ENCODE measurements at places on chromosomes 7 and 10.

DNA sequence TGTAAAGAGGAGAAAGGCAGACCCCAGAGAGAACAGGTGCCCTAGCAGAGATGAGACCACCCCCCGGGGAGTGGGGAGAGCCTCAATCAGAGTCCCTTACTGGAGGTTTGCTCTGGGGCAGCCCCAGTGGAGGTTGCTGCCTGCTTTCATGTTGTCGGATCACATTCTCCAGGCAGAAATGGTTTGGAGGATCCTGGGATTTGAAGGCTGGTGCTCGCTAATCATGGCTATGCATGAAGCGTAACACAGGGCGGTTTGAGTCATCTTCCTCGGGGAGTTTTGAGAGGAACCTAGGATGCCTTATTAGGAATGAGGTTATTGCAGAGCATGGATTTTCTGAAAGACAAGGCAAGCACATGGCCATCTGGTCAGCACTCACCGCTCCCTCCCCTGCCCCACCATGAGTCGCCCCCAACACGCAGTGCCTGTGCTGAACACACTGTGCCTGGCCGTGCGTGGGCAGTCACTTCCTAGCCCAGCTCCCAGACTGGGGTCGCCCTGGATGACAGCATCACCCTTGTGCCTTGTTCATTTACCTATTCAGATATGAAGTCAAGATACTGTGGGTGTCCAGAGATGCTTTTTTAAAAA is 319.9 kb downstream of the DPP6 start:
- no peak for DNase-seq

DNA sequence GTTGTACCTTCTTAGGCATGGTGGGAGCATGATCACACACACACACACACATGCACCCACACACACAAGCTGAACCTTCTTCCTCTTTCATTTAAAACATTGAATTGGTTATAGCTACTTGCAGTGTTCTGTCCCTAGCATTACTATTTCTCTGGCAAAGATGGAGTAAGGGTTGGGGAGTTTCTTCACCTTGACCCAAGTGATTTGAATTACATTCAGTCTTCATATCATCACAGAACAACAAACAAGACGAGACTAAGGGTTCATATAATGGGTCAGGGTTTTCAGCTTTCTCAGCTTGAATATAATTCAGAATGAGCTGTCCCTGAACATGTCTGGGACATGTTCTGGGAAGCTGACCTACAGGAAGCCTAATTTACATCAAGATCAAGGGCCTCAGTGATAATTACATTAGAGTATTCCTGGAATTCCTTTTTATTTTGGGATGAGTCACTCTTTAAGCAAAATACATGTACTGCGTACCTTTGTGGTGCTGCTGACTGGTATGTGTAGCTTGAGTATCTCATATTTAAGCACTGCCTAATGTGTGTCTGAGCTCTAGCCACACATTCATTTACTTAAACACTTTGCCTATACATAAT is 213.5 kb upstream of the TMEM229A start:
- DNase-seq, result no peak

DNA sequence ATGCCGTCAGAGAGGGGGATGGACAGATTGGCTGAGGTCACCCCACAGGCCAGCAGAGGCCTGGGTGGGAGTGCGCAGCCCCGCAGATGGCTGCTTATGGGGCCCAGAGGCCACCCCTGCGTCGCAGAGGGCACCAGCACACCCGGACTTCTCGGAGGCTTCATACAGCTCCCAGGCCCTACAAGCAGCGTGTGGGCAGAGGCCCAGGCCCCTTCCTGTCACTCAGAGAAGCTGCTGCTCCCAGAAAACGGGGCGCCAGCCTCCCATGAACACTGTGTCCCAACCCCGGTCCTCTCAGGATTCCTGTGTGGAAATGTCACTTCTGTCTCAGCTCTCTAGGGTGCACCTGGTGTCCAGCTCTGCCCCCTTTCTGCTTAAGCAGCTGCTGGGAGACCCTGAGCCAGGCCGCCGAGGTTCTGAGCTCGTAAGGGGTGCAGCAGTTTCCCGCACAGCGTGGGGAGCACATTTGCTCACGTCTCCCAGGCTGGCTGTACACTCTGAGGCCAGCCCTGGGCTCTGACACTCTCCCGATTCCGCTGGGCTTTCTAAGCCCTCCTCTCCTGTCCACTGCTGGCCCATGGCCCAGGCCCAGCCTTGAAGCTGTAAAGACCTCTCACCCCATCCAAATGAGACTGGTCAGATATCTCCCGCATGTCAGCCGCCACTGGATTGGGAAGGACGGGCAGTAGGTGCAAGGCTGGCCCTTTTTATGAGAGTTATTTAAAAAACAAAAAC is 6.8 kb downstream of the GPR146 start:
- no peak for DNase-seq

DNA sequence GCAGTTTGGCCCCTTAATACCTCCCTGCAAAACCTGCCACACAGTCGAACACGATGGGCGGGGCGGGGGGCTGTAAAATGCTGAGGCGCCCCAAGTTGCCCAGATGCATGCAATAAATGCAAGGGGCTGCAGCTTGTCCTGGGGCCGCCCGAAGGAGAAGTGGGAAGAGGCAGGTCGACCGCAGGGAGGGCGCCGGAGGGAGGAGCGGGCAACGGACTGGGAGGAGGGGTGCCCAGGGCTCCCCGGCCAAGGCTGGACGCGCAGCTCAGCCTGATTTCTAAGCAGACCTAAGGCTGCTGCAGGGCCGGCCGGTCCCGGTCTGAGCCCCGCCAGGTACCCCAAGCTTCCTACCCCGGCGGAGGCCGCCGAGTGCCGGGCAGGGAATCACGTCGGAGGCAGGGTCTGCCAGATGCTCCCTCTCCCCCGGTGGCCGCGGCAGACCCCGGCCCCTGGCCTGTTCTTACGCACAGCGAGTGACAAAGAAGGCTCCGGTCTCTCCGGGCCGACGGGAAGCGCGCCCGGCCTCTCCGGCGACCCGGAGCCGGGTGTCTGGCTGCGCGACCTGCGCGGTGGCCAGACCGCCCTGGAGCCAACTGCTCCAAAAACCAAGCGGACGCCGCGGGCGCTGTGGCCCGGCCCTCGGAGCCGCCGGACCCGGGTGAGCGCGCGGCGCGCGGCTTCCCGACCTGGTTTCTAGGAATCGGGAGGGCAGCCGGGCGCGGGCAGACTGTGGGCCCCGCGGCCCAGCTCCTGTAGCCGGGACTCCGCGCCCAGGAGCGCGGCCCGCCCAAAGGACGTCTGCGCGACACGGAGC is 744 bp upstream of the EBF3 start:
- DNase-seq, result no peak

DNA sequence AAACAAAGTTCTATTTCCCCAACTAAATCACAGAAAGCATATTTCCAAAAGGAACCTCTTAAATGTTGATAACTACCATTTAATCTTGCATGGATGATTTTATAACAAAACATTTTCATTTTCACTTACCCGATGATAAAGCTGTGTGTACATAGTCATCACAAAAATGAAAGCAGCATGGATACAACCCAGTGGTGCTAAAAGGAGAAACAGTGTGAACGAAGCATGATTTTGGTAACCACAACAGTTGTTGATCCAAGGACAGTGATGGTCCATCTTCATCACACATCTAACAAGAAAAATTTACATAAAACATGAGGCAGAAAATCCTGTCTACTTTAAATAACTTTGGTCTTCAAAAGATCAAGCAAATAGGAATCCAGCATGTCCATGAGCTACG is 4.7 kb downstream of the ZDHHC6 start:
- DNase-seq, result no peak

DNA sequence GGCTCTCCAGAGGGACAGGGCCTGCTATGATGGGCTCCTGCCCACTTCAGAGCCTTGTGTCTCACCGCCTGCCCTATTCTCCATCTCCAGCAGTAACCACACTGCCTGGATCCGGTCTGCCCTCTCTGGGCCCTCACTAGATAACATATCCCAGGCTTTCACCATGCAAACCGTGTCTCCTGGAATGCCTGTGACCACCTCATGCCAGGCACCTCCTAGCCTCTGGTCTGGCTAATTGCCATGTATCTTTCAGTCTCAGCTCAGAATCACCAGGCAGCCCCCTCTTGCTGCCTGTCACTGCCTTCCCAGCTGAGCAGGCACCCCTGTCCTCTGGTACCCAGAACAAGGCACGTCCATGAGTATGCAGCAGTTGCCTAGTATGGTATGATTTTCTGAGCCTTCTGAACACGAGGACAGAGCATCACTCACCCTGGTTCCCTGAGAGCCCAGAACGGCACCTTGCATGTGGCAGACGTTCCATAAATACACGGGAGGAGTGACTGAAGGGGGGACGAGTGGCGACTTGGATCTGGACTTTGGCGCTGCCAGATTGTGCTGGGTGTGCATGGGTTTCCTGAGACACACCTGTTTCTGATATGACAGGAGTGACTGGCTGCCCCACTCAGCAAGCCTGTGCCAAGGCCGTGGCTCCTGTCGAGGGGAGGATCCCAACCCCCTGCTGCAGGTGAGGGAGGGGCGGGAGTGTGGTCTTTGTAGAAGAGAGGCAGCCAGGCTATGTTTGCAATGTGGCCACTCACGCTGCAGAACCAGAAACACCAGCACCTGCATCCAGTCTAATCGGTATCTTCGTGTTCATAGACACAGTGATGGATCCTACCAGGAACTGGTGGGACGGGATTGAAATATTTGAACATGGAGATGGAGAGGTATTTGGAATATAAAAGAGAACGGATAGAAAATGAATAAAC is 95.2 kb downstream of the VOPP1 start:
- DNase-seq, result no peak

GRCh38 chr10:23070913-23071218 is 24.5 kb upstream of the MSRB2 start:
- no peak for DNase-seq

DNA sequence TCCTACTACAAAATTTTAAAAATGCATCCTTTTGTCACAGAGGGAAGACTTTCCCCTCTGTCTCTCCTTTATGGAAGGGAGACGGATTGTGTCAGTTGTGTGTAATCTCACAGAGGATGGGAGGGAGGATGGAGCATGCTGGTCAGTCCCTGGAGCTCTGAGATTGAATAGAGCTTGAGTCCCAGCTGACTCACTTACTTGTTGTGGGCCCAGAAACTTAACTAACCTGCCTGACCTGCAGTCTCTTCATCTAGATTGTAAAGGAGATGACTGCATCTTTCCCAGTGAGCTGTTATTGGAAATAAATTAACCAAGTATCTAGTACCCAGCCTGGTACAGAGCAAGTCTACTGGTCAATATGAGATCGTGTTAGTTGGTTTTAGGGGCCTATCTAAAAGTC is 77.9 kb upstream of the ADO start:
- DNase-seq, result no peak

- DNase-seq, result no peak
Measured at GRCh38 chr10:129418496-129419225, 48.4 kb upstream of the MGMT start.

- DNase-seq, result no peak
Measured at GRCh38 chr10:97116462-97117162, 69.1 kb downstream of the SLIT1 start.

- no peak for DNase-seq
Measured at GRCh38 chr7:120303105-120303504, 30.1 kb downstream of the KCND2 start.

GRCh38 chr10:368579-369220 is 233.4 kb downstream of the ZMYND11 start:
- no peak for DNase-seq

GRCh38 chr10:11414314-11415038 is 197.0 kb downstream of the USP6NL start:
- DNase-seq, result no peak

- DNase-seq, result no peak
Measured at GRCh38 chr7:18126281-18126680, 98.6 kb upstream of the PRPS1L1 start.

DNA sequence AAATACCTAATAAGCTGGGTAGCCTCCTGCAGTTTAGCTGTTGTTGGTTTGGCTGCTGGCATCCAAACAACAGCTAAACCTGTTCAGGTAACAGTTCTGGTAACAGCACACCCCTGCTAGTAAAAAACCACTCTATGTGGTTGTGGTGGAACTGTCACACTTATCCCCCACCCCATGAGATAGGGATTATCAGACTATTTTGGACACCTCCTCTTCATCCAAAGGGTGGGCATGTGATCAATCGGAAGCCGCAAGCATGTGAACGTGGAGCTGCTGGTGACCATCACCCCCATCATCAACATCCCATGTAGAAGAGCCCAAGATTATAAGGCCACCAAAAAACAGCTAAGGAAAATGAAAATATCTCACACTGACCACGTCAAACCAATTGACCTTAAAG is 2.5 kb downstream of the MTPAP start:
- DNase-seq, result no peak

GRCh38 chr7:20578257-20578771 is 37.2 kb upstream of the ABCB5 start:
- no peak for DNase-seq

GRCh38 chr7:105202616-105203015 is 186.1 kb downstream of the SRPK2 start:
- DNase-seq, result no peak

DNA sequence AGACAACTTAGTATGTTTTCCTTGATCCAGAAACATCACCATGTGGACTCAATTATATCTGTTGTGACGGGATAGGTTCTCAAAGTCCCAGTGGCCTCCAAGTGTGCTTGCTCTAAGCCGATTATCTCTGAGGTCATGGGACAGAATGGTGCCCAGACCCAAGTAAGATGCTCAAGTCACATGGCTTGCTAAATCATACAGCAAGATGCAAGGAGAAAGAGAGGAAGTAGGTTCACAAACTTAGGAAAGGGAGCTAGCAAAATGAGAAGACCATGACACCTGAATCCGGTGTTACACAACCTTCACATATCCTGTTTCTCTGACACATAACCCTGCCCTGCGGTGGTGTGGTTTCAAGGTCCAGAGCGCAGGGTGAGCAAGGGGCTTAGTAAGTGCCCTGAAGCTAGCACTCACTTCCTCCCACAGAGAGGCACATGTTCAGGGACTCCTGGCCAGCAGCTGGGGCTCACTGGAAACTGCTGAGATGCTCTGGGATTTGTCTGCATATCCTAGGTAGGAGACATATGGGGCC is 590.9 kb upstream of the ANKRD30A start:
- DNase-seq, result no peak

- no peak for DNase-seq
Measured at GRCh38 chr10:48234787-48235186, 39.7 kb downstream of the FRMPD2 start.

- DNase-seq, result no peak
Measured at GRCh38 chr7:102021841-102022618, 204.6 kb downstream of the CUX1 start.

GRCh38 chr7:122682815-122683550 is 15.9 kb downstream of the RNF133 start:
- no peak for DNase-seq

- no peak for DNase-seq
Measured at GRCh38 chr7:112743811-112744210, 46.4 kb downstream of the TMEM168 start.

Data from activated naive CD4-positive, alpha-beta T cell treated with Interleukin-2 at 50 U/mL for 16 hours (primary cell).